ENCODE measurements at places on chromosomes 6 and 20.
A peak's percentile ranks its signal among the peaks of the same experiment; 100 is the strongest.

GRCh38 chr6:2746557-2747061 lies 4.1 kb downstream of the MYLK4 start:
- DNase-seq, result no peak

- no peak for DNase-seq
Observed at GRCh38 chr6:20692023-20692422, 157.8 kb downstream of the CDKAL1 start.

DNA sequence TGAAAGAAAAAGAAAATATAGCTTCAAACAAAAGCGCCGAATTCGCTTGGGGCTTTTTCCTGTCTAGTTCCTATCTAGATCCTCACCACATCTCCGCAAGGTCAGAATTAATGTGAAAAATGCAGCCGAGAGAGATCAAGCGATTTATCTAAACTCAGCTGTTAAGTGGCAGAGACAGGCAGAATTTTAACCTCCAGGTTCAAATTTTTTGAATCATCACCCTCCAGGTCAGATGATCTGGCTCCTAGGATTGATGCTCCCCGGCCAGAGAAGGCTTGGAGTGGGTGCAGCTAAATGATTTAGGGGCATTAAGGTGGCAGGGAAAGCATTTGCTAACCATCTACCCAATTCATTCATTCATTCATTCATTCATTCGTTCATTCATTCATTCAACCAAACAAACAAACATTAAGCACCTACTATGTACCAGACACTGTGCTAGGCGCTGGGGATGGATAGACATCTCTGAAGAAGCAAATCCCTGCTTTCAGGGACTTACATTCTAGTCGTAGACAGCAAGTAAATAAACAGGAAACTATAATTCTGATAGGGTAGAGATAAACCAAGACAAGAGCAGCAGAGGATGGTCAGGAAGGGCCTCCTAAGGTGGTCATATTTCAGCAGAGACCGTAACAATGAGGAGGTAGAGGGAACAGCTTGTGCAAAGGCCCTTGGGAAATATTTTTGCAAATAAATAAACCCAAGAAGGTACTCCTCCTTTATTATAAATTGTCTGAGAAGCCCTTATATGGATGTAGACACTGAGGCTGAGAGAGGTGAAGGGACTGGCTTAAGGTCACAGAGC lies 672 bp upstream of the UBE2V1 start:
- no peak for DNase-seq

GRCh38 chr6:38867726-38868125 lies 152.6 kb downstream of the DNAH8 start:
- no peak for DNase-seq

DNA sequence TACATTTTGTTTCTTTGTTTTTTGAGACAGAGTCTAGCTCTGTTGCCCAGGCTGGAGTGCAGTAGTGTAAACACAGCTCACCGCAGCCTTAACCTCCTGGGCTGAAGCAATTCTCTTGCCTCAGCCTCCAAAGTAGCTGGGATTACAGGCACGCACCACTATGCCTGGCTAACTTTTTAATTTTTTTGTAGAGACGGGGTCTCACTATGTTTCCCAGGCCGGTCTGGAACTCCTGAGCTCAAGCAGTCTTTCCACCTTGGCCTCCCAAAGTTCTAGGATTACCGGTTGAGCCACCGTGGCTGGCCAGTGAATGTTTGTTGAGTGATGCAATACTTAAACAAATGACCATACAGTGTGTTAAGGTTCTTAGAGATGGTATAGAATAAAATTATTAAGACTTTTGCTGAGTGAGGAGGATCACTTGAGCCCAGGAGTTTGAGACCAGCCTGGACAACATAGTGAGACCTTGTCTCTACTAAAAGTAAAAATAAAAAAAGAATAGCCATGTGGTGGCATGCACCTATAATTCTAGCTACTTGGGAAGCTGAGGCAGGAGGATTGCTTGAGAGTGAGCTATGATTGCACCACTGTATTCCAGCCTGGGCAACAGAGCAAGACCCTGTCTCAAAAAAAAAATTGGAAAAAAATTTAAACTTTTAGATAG lies 13.4 kb downstream of the CEP250 start:
- no peak for DNase-seq

DNA sequence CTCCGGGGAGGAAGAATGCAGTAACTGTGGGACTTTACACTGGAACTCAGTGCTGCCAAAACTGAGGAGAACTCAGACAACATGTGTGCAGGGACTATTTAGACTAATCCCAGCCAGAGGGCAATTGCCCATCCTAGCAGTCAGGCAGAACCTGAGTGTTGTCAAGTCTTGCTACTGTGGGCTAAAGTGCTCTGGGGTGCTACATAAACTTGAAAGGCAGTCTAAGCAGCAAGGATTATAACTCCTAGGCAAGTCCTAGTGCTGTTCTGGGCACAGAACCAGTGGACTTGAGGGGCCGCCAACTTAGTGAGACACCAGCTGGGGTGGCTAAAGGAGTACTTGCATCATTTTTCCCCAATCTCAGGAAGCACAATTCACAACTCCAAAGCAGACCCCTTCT lies 363.8 kb upstream of the PTCHD4 start:
- DNase-seq, result no peak

- DNase-seq, result no peak
Observed at GRCh38 chr20:5161536-5162164, 34.8 kb downstream of the CDS2 start.

DNA sequence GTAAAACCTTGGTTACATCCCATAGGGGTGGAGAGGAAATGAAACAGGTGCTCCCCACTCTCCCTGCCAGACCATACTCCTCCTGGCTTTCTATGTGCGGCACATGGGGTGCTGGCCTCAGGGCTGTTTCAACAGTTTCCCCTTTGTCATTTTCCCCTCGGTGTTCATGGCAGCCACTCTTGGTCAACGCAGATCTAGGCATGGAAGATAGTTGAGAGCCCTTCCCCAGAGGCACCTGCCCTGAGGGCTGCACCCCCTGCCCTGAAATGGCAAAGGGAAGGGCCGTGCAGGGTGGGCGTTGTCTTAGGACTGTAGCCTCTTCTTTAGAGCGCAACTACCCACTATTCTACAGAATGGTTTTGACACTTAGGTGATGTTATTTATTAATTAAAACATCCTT lies 4.4 kb downstream of the CST1 start:
- no peak for DNase-seq

- peak; percentile 22 for DNase-seq
Observed at GRCh38 chr6:104789770-104790190, 69.9 kb downstream of the HACE1 start.

DNA sequence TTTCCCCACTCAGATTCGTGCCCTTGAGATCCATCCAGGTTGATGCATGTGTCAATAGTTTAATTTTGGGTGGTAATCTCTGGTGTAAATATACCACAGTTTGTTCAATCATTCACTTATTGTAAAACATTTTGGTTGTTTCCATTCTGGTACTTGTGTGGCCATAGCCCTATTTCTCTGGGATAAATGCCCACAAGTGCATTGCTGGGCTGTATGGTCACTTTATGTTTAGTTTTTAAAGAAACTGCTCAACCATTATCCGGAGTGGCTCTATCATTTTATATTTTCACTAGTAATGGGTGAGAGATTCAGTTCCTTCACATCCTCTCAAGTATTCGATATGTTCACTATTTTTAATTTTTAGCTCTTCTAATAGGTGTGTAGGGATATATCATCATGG lies 60.7 kb upstream of the RNF24 start:
- DNase-seq, result no peak

GRCh38 chr20:11607047-11607446 lies 310.6 kb upstream of the BTBD3 start:
- DNase-seq, result no peak

DNA sequence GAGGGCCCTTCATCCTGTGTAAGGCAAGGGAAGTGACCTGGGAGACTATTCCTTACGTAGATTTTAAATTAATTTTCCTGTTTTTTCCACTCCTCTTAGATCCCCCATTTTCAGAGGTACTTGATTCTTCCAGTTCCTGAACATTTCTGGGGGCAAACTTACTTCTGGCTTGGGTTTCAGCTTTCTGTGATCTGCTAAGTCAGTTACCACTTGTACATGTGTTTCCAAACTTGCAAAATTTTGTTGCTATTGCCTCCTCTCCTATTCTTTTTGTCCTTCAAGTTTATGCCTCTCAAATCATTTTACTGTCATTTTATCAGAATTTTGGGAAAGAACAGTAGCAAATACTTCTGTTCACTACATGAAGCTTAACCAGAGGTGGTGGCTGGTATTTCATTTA lies 81.2 kb downstream of the QRSL1 start:
- DNase-seq, result no peak

DNA sequence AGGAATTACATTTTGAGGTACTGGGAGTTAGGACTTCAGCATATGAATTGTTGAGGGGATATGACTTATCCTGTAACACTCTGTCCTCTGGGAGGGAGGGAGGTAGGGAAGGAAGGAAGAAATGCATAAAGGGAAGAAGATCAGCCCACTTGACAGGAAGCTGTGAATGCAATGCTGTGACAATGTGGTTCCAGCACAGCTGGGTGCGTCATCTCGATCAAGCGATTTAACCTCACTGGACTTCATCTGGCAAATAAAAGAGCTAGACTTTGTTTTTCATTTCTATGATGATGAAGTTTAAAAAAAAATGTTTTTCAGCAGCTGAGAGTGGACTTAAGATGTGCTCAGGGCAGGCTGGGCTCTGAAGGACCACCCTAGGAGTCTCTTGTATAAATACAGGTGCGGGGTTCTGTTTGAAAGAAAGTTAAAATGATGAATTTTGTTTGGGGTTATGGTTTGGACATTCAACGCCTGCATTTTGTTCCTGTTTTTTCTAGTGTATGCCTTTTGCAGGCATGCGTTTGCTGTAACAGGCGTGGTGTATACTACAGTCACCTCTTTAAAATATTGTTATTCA lies 178.1 kb downstream of the RIMS1 start:
- DNase-seq, result no peak

DNA sequence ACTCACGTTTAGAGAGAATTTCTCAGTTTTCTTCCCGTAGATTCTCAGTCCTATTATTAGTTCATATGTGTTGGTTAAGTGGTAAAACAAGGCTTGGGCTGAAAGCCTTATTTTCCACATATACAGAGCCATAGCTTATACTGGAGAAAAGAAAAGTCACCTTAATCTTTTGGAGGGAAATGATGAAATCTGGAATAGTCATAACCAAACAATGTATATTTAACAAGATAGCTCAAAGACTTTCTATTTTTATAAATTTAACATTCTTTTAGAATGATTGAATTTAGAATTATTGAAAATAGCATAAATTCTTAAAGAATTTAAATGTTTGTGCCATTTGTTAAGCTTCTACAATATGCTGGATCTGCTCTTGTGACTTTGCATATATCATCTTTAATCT lies 85.8 kb downstream of the CDKAL1 start:
- DNase-seq, result no peak

- no peak for DNase-seq
Observed at GRCh38 chr6:26223228-26223627, 136.0 kb downstream of the HFE start.

- no peak for DNase-seq
Observed at GRCh38 chr6:109034526-109034925, 60.1 kb downstream of the SESN1 start.

GRCh38 chr6:115362234-115362633 lies 698.5 kb downstream of the FRK start:
- DNase-seq, result no peak

DNA sequence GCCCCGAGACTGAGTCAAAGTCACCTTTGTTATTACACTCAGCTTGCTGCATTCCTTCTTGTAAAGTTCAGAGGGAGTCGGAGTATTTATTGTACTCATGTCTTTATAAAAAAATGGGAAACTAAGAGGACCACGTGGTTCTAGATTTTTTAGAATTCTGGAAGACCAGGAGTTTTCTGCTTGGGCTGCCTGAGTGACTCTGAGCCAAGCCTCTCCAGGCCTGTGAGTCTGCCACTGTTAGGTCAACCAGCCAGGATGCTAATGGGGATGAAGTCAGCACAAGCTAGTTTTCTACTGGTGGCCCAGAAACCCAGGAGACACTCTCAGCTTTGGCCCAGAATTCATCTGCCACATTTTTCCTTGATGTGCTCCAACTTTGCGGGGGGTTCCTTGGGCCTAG lies 453.5 kb upstream of the SULF2 start:
- DNase-seq, result no peak

- no peak for DNase-seq
Observed at GRCh38 chr6:167266830-167267555, 24.1 kb upstream of the UNC93A start.

DNA sequence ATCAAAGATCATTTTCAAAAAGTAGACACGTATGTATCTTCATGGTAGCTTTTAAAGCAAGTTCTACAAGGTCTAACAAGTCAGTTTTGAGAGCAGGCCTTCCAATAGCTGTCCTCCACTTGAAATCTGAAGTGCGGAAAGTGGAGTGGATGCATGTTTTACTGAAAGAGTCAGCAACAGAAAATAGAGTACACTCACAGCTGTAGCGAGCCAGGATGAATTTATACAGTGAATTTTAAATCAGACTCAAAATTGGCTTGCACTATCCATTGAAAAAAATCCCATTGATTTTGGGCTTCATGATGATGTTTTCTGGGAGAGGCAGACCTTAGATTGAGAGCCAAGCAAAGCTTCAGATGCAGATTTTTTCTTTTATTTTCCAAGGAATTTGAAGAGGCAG lies 80.6 kb downstream of the GJA10 start:
- no peak for DNase-seq

DNA sequence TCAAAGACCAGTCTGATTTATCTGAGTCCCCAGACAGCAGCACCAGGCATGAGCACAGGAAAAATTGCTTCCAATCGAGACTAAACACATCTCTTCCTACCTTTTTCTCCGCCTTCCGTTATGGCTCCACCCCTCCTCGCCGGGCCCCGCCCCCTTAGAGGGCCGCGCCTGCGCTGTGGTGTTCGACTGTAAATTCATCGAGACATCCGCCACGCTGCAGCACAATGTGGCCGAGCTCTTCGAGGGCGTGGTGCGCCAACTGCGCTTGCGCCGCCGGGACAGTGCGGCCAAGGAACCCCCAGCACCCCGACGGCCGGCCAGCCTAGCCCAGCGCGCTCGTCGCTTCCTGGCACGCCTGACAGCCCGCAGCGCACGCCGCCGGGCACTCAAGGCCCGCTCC lies 8.9 kb downstream of the REM1 start:
- DNase-seq, result no peak

DNA sequence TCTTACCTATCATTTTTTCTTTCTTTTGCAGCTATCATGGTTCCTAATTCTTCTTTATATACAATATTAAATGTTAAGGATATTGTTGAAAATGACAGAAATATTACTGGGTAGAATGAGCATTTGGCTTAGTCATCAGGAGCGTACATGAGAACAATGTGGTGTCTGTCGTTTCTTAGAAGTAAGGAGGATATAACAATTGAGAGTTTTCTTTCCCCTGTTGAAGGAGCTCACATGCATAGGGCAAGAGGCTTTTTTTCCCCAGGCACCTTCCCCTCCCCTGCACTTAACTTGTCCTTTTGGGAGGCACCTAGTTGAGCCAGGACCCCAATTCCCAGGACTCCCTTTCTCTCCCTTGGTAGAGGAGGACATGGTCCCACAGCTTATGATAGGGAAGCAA lies 25.0 kb downstream of the MC3R start:
- no peak for DNase-seq

All from NCI-H226 (cell line).